Aortic smooth muscle cell (primary cell): ENCODE measurements at places on chromosomes 5 and 9. TPM values are rescaled to one million over a fixed set of nuclear protein-coding genes. Genes with fewer than 3 reads are reported as not detected.

Gene SHOC1
- total RNA-seq, result not detected in 2 replicates

Gene GLIPR2
- total RNA-seq, result 17.2 and 17.7 TPM in 2 replicates

Gene UTP15
- 14.9 and 15.2 TPM in 2 replicates for total RNA-seq

Gene GLRA1
- total RNA-seq, result not detected in 2 replicates

Gene RANBP17
- total RNA-seq, result 11.2 and 24.7 TPM in 2 replicates

Gene RNF180
- total RNA-seq, result 6.1 and 8.2 TPM in 2 replicates
